ENCODE measurements at places on chromosomes 7 and 10. TPM values are rescaled to one million over a fixed set of nuclear protein-coding genes. Genes with fewer than 3 reads are reported as not detected.

- H3K27ac ChIP-seq = peak overlapping the region; percentile 89
- no peaks in the 10 kb centered on the region for H3K27me3 ChIP-seq
- H3K36me3 ChIP-seq = no peaks in the 10 kb centered on the region
- H3K4me1 ChIP-seq = peaks cover 23% of the 10 kb centered on the region
- H3K4me3 ChIP-seq = no peak overlapping the region
Measured at GRCh38 chr7:47574482-47575329, 7.2 kb downstream of the TNS3 start.

DNA sequence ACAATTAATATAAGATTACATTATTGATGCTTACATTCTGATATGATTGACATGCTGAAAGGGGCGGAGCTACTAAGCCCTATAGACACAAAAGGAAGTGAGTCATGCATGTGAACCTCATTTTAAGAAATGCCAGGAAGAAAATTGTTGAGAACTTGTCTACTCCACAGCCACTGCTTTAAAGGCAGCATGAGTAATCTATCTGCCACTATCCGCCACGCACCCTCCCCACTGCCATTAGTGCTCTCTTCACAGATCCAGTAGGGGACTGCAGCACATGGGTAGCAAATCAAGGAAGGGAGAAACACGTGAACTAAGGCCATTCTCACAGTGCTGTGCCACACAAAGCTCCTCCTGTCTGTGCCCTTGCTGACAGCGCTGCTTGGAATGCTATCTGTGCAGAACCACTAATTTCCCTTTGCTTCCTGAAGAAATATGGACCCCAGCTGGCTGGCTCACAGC lies 524.8 kb downstream of the GRM8 start:
- no peak for DNase-seq
- H3K27ac ChIP-seq = no peak overlapping the region
- H3K36me3 ChIP-seq = no peaks in the 10 kb centered on the region
- no peak overlapping the region for H3K4me3 ChIP-seq

- H3K27me3 ChIP-seq = no peaks in the 10 kb centered on the region
- no peak overlapping the region for H3K27ac ChIP-seq
- H3K4me1 ChIP-seq = peaks cover 4% of the 10 kb centered on the region
- peak; percentile 8 for DNase-seq
Measured at GRCh38 chr10:35412900-35413491, 76.7 kb downstream of the CCNY start.

Gene ZNF786
- 13.7 TPM for total RNA-seq

Gene CALHM3
- total RNA-seq = not detected

Gene GNAT3
- not detected for total RNA-seq

- no peak overlapping the region for H3K4me3 ChIP-seq
- no peak overlapping the region for H3K27ac ChIP-seq
- no peaks in the 10 kb centered on the region for H3K36me3 ChIP-seq
- no peak for DNase-seq
- H3K27me3 ChIP-seq = no peaks in the 10 kb centered on the region
Measured at GRCh38 chr10:126673565-126673964, 3.1 kb upstream of the C10orf90 start.

DNA sequence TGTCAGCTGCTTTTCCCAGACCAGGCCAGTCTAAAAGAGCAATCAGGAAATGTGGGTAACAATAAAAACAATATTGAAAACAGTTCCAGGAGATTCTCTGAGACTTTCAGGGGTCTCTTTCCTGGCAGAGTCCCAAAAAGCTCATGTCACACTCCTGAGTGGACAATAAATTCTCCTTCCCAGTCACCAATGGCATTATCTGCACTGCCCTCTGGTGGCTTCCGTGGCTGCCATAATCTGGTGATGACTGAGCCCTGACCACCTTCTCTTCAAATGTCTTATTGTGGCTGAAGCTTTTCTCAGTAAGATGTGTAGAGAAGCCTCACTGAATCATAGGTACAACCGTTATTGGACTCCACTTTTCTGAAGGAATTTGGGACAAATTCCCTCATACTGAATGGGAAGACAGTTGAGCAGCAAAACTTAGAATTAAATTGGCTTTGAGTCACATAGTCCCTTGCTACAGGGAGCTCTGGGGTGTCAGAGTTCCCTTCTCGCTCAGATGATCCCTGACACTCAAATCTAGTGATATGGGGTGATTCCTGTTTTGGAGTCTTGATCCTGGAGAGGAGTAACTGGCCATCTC lies 24.4 kb upstream of the ASAH2 start:
- no peak overlapping the region for H3K4me3 ChIP-seq
- DNase-seq = peak; percentile 21
- no peak overlapping the region for H3K27ac ChIP-seq
- no peaks in the 10 kb centered on the region for H3K27me3 ChIP-seq

Gene AKR1C4
- total RNA-seq = not detected
